Activated T-helper 1 cell treated with anti-CD3 and anti-CD28 coated beads, Interleukin-12 subunit alpha, Interleukin-12 subunit beta, Interleukin-2, Interleukin-4 antibody, amounts not matched to agents 30 ng/mL and 10 ng/mL and 1 ng/mL, durations not matched to agents 14 hours and 24 hours and 36 hours (primary cell): ENCODE measurements at places on chromosomes 1 and 21.
A peak's percentile ranks its signal among the peaks of the same experiment; 100 is the strongest.

GRCh38 chr1:97632075-97632474 lies 288.8 kb downstream of the DPYD start:
- DNase-seq, result no peak

- DNase-seq, result no peak
Measured at GRCh38 chr1:12556368-12556930, 61.6 kb downstream of the DHRS3 start.

DNA sequence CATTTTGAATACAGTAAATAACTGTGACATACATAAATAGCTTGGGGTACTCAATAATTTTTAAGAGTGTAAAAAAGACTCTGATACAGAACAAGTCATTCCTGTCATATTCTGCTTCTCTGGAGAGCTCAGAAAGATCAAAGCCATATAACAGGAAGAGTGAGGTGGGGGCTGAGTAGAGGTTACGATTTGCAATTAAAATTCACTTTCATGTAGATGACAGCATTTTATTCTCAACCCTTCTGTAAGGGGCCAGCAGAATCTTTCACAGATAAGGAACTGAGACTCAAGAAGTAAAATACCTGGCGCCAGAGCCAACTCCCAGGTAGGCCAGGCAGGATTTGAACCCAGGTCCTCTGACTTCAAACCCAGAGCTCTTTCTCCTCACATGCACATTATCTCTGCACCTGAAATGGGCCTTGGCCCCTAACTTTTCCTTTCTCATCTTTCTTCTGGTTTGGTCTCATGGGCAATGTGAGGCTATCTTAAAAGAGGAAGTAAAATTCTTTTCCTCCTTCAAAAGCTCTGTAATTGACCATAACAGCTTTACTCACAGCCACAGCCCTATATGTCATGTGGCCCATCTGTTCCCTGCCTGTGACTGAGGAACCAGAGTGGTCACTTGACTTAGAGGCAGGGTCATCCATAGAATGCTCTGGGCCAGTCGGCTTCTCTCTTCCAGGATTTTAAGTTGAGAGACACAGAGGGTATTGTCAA lies 80.9 kb upstream of the SYT6 start:
- no peak for DNase-seq

DNA sequence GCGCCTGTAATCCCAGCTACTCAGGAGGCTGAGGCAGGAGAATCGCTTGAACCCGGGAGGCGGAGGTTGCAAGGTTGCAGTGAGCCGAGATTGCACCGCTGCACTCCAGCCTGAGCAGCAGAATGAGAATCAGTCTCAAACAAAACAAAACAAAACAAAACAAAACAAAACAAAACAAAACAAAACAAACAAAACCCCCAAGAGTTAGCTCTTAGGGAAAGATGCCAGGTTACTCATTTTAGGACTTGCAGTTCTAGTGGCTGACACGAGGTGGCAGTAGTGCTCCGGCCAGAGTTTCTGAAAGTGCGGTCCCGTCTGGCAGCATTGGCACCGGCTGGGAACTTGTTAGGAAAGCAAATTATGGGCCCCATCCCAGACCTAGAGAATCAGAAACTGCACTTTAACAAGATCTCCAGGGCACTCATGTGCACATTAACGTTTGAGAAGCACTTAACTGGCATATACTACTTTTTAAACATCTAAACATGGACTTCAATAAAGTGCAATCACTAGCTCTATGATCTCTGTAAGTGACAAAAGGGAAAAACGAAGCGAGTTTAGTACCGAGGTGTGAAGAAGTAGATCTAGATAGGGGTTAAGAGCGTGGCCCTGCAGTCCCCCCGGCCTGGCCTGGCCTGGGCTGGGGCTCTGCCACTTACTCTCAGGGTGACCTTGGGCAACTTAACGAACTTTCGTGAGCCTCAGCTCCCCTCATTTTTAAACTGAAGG lies 41.9 kb upstream of the TNFRSF1B start:
- DNase-seq, result peak; percentile 71

GRCh38 chr1:163652441-163652840 lies 330.7 kb downstream of the NUF2 start:
- DNase-seq, result no peak

DNA sequence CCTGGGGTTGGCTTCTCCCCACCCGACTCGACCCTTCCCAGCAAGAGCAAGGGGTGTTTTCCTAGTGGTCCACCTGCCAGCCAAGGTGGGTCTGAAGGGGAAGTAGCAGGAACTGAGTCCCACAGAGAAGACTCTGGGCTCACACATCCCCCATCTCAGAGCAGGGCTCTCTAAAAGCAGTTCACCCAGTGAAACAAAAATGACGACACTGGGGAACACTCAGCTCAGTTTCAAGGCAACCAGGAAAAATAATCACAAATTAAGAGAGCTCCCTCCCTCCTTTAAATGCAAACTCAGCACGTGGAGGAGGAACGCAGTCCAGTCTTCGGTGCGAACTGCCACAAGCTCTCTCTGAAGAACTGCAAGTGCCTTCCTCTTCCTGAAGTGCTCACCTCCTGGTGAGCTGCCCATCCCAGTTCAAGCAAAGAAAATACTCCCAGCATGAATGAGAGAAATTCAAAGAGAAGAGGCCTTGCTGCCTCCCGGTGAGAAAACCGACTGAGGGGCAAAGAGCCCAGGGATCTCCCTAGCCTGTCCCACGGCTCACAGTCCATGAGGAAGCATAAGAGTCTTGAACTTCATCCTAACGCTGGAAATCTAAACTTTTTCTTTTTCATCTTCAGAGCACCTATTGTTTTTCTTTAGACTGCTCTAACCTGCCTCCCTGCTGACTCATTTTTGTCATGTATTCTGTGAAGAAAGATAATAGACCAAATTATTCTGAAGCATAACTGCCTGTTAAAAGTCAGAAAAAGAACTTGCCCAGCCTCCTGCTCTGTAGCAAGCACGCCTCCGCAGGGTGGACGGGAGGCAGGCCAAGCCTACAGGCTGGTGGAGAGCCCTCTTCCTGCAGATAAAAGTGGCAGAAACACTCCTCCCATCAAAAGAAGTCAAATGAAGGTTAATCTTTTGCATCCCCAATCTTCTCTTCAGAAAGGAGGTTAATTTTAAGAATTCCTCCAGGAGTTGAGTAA lies 281.4 kb downstream of the HHIPL2 start:
- DNase-seq, result no peak

DNA sequence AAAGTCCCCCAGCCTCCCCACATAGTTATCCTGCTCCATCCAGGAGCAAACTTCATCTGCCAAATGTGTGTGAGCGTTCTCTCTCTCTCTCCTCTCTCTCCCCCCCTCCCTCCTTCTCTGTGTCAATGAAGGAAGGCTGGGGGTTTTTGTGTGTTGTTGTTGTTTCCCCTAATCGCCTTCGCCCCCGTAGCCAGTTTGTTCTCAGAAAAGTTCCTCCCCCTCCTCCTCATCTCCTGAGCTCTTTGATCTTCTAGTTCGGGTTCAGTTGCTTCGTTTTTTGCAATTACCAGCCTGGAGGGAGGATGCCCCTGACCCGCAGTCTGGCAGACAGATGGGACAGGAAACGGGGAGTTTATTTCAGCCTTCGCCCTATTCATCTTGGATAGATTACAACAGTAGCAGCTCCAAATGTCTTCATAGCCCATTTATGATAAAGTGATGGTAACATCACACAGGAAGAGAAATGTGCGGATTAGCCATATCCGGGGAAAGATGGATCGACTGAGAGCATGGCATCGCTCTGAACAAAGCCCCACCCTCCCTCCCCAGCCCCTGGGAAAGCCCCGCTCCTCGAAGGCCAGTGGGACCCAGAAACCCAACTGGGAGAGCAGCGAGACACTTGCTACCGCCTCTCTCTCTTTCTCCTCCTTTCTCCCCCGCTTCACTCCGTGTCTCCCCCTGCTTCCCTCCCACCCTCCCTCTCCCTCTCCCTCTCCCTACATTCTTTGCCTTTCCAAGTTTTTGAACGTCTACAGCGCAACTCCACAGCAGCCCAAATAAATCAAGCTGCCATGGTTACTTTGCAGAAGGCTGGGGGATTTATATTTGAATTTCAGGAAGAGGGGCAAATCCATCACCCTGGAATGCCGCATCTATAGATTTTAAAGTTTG lies 139.7 kb upstream of the ARHGEF16 start:
- DNase-seq, result no peak

GRCh38 chr21:32732544-32732943 lies 4.7 kb upstream of the SYNJ1 start:
- DNase-seq, result no peak

GRCh38 chr1:106055855-106056254 lies 1000.6 kb upstream of the PRMT6 start:
- DNase-seq, result no peak

- DNase-seq, result no peak
Measured at GRCh38 chr1:244952940-244953339, 88.6 kb upstream of the HNRNPU start.

- no peak for DNase-seq
Measured at GRCh38 chr1:98260839-98261238, 340.0 kb upstream of the DPYD start.

DNA sequence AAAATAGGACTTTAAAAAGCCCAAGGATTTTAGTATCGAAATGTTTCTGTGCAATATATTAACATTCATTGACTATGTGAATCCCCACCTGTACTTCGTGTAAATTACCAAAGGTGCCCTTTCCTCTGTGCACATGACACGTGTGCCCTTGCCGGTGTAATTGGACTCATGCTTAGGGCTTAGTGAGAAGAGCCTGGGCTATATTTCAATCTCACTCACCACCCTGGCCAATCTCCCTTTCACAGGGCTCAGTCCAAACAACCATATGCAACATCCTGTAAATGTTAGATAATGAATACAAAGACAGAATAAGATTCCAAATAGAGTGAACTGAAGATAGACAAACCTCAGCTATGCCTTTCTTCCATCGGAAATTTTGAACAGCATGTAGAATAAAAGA lies 564.3 kb downstream of the USP25 start:
- no peak for DNase-seq

- peak; percentile 24 for DNase-seq
Measured at GRCh38 chr1:156487862-156488261, 12.7 kb downstream of the MEF2D start.

GRCh38 chr1:110340207-110340468 lies 961 bp downstream of the RBM15 start:
- DNase-seq, result no peak

DNA sequence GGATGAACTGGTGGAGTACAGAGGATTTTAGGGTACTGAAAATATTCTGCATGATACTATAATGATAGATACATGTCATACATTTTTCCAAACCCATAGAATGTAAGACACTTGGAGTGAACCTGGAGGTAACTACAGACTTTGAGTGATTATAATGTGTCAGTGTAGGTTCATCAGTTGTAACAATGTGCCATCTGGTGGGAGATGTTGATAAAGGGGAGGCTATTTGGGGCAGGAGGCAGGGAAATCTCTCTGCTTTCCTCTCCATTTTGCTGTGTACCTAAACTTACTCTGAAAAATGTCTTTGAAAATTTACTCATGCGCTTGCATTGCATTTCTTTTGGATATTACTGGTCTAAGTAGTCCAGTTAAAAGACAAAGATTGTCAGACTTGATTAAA lies 35.2 kb downstream of the PTBP2 start:
- DNase-seq, result no peak
